ENCODE measurements at places on chromosomes 2 and 18. TPM values are rescaled to one million over a fixed set of nuclear protein-coding genes. Genes with fewer than 3 reads are reported as not detected.

SLC16A14 gene
- total RNA-seq = 1.4 TPM

DNA sequence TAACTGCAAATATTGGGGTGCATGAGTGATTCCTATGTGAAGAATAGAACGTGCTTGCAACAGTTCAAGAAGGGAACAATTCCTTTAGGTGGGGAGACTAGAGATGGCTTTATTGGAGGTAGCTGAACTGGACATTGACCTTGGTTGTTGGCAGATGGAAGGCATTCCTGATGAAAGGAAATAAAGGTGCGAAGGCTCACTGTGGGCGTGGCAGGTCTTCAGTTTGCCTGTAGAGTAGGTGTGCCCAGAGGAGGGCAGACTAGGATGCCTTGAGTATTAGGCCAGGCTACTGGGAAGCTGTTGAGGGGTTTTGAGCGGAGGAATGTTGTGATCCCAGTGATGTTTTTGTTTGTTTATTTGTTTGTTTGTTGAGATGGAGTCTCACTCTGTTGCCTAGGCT, 2.8 kb downstream of the SPR start:
- DNase-seq = peak; percentile 75

GRCh38 chr18:56501896-56502295, 136.5 kb downstream of the TXNL1 start:
- no peak for DNase-seq

DNA sequence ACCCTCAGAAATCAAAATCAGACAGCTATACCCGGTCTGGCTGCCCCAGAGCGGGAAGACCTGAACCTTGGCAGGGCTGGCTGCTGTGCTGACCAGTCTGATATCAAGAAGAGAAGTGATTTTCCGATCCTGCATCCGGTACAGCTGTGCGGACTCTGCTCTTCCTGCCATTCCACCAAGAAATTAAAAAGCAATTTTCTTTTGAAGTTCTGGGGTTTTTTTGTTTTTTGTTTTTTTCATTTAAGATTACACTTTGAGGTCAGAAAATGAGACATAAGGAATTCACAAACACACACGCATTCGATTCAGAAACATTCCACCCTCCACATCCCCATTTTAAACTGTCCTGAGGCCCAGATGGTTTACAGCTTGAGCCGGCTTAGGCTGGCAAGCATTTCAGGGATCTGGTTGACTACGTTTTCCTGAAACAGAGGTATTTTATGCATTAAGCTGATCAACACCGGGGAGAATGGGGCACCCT, 156.5 kb downstream of the COL6A3 start:
- no peak for DNase-seq

GRCh38 chr2:157182834-157183396, 74.6 kb upstream of the GALNT5 start:
- no peak for DNase-seq

DNA sequence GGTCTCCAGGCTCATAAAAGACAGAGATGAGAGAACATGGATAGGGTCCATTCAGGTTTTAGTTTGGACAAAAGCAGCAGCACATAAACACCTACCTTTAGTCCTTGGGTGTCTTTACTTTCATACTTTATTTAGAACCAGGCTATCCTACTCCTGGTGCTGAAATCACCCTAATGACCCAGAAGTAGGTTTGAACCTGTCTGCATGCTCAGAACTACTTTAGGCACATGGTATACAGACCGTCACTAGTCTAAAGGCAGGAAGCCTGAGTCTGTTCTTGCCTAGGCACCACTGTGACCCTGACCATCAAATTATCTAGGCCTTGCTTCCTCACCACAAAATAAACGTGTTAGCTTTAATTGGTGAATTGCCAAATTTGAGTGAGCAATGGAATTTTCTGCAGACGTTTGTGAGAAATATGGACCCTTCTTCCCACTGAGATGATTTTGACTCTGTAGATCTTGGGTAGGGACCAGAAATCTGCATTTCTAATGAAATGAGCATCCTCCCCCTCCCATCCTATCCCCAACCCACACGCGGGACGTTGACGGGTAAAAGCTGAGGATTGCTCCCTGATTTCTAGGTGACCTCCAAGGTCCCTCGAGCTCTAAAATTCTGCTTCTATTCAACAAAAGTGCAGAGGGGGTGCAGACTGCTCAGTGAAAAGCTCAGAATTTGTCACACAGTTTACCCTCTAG, 75.1 kb downstream of the PLEKHM3 start:
- no peak for DNase-seq

GRCh38 chr2:33497221-33497650, 20.8 kb downstream of the RASGRP3 start:
- DNase-seq = no peak

DNA sequence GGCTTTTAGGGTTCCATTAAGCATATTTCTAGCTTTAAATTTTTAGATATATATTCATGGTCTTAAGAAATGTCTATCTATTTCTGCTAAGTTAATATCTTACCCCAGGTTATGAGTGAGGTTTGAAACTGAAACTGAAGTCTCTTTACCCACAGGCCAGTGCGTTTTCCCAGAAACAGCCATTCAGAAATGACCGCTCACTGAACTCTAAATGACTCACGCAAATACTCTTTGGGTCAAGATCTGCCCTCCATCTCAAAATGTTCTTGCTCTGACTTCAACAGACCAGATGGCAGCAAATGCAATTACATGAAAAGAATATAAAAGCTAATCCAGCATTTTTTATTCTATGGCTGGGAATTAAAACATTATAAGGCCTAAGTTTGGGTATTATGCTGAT, 315.2 kb downstream of the TDRD15 start:
- peak; percentile 6 for DNase-seq

GRCh38 chr2:81389203-81389602, 1084.7 kb upstream of the LRRTM1 start:
- no peak for DNase-seq

Measured in mucosa of descending colon (tissue), 3 donors.